ENCODE measurements at places on chromosomes 3 and 15.

GRCh38 chr15:101120987-101121386, 130.9 kb downstream of the CHSY1 start:
- DNase-seq, result no peak

DNA sequence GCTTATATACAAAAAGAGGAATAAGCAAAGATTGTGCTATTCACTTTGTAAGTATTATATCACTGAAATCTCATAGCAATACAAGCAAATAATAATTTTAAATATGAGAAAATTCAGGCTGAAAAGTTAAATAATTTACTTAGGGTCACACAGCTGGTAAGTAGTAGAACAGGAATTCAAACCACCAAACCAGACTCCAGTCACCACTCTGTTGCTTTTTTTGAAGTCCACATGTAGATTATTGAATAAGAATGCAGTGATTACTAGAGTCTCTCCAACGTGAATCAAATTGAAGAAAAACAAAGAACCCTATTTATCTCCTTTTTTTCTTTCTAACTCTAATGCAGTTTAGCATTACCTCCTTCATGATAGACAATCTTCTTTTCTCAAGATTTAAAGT, 15.9 kb downstream of the SPICE1 start:
- DNase-seq, result no peak

GRCh38 chr15:73605759-73606436, 27.3 kb downstream of the NPTN start:
- DNase-seq, result no peak

DNA sequence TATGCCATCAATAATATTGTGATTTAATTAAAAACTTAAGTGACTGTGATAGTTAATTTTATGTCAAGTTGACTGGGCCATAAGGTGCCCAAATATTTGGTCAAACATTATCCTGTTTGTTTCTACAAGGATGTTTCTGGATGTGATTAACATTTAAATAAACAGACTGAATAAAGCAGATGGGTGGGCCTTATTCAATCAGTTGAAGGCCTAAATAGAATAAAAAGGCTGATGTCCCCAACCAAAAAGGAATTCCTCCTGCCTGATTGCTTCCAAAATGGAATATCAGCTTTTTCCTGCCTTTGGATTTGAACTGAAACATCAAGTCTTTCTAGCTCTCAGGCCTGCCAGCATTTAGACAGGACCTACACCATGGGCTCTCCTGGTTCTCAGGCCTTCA, 961.7 kb downstream of the NTRK3 start:
- no peak for DNase-seq

- no peak for DNase-seq
These were observed 12.7 kb downstream of the TLNRD1 start for GRCh38 chr15:81013396-81013929.

DNA sequence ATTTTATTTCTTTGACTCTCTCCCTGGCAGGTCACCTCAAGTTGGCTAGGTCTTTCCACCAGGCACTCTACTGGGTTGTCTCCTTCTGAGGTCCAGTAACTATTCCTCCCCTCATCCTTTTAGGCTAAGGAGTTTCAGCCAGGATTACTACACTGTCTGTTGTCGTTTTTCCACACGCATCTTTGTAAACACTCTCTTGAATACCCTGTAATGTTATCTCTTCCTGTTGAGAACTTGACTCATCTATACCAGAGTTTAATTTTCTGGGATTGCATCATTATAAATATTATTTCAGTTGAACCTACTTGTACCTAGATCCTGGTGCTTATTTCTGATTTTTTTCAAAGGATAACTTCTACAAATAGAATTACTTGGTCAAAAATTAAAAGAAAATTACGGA, 138.3 kb downstream of the SQOR start:
- DNase-seq, result no peak

DNA sequence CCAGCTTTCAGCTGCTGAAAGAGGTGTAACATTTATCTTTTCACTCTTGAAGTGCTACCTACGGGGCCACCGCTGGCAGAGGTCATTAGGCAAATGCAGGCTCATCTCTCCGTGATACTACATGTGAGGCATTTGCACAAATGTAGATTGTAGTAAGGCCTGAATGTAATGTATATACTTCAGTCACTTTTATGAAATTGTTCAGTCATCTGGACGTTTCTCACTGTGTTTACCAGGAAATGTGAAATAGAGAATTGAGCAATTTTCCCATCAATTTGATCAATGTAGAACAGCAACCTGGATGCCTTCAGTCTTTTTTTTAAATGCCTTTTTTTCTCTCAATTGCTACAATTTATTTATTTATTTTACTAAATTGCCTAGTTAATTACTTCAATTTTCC, 368.3 kb upstream of the AZI2 start:
- no peak for DNase-seq

DNA sequence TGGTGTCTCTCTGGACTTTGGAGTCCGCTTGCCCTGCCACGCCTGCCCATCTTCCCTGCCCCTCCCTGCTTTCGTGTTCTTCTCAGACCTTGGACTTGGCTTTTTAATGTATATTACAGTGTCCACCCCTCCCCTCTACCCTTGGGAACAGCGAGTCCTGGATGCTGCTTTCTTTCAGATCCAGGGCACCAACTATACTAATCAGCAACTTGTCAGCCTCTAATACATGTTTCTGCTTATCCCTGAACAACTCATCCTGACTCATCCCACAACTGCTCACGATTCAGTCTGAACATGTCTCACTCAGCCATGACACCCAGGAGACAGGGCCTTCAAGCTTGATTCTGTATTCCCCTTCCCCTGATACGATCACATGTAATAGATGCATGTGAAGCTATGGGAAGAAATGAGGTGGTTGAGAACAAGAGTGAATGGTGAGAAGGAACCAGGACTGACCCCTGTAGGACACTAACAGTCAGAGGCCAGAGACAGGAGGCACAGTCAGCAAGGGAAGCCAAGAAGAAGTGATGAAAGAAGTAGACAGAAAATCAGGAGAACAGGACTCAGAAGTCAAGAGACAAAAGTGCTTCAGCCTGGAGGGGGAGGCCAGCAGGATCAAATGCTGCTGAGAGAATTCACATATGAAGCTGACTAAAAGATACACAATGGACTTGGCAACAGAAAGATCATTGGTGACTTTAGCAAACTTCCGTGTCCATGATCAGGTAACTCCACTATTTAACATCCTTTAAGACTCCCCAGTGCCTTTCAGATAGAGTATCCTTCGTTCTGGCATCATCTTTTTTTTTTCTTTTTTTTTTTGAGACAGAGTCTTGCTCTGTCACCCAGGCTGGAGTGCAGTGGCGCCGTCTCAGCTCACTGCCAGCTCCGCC, 35.4 kb downstream of the BCL2L10 start:
- no peak for DNase-seq

DNA sequence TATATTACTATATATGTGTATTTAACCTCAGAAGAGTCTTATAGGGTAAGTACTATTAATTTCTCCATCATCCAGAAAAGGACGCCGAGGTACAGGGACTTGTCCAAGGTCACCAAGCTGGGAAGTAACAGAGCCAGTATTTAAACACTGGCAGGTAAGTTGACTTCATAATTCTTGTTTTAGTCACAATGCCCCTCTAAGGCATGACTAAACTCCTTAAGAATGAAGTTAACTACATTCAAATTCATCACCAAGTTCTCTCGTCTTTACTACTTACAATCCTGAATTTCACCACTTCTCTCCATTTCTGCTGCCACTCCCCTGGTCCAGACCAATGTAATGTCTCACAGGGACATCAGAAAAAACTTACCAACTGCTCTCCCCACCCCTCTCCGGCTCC, 312.1 kb downstream of the GRM7 start:
- no peak for DNase-seq

- no peak for DNase-seq
These were observed 202.1 kb downstream of the GREM1 start for GRCh38 chr15:32919749-32920414.

DNA sequence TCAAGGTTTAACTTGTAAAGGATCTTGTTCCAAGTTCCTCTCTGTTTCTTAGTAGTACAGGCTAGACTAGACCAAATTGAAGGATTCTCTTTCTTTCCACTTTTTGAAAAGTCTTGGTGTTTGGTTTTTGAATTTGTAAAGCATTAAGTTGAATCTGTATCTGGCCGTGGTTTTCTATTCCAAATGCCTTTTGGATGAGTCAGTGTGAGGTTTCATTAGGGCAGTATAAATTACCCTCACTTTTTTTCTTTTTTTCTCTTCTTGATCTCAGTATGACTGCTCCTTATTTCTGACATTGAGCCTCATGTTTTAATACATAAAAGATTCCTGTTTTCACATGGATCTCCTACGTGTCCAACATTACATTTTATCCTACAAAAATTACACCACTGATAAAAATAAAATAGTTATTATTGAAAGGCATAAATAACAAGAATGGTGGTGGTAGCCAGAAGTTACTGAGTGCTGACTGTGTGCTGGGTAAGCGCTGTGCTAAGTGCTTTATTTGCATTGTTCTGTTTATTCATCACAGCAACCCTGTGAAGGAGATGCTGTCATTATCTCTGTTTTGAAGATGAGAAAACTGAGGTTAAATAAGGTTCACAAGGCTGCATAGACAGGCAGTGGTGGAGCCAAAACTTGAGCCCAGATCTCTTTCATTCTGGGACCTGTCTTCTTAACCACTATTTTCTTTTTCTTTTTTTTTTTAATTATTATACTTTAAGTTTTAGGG, 48.3 kb downstream of the MITF start:
- DNase-seq, result no peak

GRCh38 chr15:86743283-86743903, 663.7 kb downstream of the AGBL1 start:
- no peak for DNase-seq

DNA sequence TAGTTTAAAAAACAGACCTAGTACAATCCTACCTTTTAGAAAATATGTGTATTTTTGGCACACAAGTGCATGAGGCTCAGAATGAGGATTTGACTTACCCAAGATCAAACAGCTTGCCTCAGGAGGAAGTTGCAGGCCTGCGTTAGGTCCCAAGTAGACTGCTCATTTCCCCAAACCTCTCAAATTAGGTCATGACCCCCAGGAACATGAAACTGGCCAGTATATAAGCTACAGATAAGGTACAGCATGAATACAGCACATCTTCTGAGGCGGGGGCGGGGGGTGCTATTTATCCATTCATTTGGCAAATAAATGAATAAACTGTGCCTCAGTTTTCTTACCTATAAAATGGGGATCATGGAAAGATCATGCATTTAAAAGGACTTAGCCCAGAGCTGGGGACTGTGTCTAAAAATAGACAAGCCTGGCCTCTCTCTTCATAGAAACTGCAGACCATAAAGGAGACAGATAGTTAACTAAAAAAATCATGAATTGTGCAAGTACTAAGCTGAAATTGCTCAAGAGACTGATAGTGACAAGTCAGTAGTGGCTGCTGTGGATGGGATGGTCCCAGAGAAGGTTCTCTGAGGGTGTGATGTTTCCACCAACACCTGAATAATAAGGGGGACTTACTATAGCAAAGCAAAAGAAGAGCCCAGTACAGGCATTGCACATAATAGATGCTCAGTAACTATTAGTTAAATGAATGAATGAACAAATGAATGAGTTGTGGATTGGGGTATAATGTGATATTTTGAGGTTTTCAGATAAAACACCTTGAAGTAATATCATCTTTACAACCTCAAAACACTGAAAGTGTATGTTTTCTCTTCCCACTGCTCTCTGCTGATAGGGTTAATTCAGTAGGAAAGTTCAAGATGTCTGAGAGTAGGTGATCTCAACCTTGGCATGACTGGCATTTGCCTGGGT, 258.5 kb upstream of the PROK2 start:
- DNase-seq, result no peak

- DNase-seq, result no peak
These were observed 213.6 kb downstream of the FEZF2 start for GRCh38 chr3:62159709-62160092.
